Ureter (tissue), 1 donor: ENCODE measurements at places on chromosomes 4 and X. TPM values are rescaled to one million over a fixed set of nuclear protein-coding genes. Genes with fewer than 3 reads are reported as not detected.

DNA sequence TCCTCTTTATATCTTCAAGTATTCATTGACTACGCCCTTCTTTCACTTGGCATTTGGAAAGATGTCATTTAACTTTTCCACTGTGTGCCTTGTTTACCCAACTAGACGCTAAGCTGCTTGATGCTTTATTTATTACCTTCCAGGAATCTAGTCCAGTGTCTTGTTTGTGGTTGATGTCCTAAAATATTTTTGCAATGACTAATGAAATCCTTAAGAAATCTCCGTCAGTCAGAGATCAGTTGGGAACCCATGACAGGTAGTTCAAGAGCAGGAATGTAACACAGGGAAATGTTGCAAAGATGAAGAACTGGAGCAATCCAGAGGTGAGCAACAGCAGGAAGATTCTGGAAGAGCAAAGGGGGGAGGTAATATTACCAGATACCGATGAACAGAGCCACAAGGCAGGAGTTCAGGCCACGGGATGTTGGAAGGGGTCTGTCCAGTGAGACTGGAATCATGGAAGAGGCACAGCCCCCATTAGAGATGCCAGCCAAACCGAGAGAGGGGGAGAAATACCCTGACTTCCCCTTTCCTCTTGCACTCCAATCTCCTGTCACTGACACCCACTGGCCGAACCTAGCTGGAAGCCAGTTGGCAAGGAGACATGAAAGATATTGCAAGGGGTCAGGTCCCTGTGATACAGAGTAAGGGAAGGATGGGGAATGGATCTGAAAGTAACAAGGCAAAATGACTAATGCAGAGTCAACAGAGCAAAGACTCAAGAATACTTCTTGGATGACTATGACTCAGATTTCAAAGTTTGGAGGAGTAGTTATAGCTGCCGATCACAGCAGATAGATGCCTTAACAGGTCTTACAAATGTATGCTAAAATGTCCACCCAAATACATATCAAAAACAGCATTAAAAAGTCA is 62.7 kb upstream of the PHKA2 start:
- DNase-seq, result no peak

- DNase-seq, result no peak
Observed at GRCh38 chr4:55500072-55500471, 46.6 kb downstream of the CLOCK start.

- no peak for DNase-seq
Observed at GRCh38 chrX:9258421-9259104, 206.3 kb upstream of the TBL1X start.

DNA sequence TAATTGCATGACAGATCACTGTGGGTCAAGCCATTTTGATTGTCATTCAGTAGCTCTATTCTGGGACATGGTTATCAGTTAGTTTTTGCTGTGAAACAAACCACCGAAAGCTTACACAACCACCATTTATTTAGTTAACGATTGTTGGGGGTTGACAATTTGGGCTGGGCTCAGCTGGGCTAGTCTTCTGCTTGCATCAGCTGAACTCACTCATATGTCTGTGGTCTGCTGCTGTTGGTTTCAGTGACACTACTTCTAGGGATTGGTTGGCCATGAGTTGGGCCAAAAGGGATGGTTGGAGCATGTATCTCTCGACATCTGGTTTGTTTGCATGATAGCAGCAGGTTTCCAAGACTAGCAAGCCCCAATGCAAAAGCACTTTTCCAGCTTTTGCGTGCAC is 5.3 kb upstream of the SMIM10 start:
- no peak for DNase-seq

Gene USP51
- total RNA-seq, result 3.5 TPM

DNA sequence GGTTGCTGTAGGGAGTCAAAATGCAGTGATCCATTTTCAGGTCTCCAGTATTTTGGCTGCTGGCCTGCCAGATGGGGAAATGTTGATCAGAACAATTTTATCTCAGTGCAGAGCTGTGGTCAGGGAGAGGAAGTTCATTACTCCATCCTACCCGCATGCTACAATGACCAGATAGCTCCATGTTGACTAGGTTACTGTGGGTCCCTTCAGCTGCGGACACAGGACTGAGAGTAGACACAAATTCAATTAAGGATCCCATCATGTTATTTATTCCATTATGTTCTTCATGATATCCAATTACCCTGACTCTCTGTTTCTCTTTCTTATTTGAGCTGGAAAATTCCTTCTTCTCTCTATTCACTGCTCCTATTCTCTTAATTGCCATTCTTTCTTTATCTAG is 16.3 kb downstream of the SYNPO2 start:
- DNase-seq, result no peak

DNA sequence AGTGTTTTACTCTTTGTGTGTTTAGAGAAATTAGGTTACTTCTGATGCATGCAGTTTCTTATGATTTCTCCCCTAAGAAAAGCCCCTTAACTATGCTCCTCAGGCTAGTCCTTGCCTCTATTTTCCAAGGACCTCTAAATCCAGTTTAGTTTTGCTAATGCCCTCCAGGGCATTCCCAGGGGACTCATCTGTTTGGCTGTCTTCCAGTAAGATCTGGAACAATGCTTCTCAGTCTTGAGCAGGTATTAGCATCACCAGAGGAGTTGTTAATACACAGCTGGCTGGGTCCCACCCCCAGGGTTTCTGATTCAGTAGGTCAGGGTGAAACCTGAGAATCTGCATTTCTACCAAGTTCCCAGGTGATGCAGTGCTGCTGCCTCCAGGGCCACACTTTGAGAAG is 56.9 kb downstream of the OTC start:
- DNase-seq, result no peak

Gene SOWAHB
- 14.3 TPM for total RNA-seq

DNA sequence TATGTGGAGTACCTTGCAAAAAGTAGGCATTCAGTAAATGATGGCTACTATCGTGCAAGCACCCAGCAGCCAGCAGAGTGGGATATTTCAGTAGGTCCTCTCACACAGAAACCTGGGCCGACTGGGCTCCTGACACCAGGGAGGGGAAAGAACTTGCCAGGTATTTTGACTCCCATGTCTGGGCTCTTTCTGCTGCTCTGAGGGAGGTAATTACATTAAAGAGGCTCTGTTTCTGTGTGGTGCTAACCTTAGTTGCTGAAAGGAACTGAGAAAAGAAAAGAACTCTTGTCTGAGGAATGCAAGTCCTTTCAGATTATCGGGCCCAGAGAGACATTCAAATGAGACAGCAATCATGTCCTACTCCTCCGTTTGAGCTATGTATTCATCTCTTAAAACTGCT is 175.8 kb upstream of the MTMR8 start:
- no peak for DNase-seq

DNA sequence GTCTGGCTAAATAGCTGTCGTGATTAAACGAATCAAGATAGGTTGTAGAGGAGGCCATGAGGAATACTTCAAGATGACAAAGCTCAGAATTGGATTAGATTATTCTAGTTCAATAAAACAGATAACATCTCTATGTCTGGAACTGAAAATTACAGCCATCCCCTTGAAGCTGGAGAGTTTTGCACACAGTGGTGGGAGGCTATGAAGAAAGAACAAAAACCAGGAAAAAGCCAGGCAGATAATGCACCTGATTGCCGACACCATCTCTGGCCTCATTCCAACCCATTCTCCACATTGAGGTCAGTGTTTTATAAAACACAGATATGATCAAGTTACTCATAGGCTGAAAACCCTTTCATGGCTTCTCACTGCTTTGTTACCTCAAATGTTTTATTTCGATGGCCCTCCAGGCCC is 188.3 kb downstream of the RASL11B start:
- DNase-seq, result no peak

GRCh38 chr4:61671599-61671998 is 471.5 kb downstream of the ADGRL3 start:
- no peak for DNase-seq

Gene NSG1
- 28.3 TPM for total RNA-seq

DNA sequence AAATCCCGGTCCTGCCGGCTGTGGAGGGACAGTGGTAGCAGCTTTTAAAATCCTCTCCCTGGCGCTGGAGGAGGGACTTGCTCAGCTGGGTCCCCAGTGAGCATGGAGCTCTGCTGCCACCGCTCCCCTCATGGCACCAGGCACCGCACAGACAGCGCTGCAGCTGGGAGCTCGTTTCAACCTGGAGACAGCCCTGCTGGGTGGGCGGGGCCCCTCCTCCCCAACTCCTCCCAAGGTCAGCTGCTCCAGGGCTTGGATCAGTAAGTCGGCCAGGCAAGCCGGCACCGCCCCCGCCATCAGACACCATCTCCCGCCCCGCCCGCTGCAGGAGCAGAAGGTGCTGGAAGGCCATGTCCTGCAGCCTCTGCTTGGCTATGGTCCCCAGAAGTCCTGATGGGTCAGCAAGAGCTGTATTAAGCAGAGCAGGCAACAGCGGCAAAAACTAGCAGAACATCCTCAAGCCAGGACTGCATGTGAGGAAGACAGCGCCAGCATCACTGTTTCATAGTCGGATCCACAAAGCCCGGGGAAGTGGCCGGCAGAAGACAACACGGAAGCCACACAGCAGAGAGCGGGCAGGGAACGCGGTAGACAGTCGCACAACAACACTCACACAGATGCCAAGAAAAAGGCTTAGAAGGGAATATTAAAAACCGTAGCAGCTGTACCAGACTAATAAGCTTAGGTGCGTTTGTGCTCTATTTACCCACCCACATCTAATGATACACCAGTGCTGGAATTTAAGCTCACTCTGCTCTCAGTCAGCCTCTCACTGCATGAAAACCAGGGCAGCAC is 16.2 kb downstream of the ZFYVE28 start:
- DNase-seq, result no peak

- DNase-seq, result no peak
Observed at GRCh38 chr4:122041312-122041711, 89.5 kb upstream of the TRPC3 start.

Gene CD40LG
- not detected for total RNA-seq

Gene MAGEC1
- total RNA-seq, result not detected

DNA sequence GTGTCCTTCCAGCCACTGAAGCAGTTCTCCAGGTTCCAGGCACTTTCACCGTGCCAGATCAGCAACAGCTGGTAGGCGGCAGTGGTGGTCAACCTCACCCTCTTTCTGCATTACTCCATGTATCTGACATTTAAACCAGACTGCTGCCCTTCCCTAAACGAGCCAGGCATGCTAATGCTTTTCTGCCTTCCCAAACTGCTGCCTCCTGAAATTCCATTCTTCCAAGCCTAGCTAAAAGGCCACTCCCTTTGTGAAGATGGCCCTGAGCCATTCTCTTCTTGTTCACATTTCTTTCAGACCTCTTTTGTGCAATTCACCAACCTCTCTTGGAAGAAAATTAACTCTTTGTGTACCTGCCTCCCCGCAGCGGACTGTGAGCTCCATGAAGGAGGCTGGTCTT is 73.7 kb downstream of the CHST7 start:
- no peak for DNase-seq

DNA sequence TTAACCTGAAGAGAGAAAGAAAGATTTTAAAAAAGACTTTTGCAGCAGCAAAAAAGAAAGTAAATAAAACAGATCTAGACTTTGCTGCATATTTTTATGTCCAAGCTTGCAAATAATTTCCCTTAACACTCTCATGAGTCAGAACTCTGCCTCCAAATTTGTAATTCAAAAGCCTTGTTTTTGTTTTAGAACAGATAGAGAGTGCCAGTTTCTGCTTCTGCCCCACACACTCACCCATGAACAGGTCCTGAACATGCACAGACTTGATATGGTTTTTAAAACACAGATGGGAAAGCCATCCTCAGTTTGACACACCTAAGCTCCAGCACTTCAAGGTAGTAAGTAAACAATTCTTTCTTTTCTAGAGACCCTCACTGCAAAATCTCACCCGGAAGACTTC is 39.7 kb upstream of the VCX3B start:
- no peak for DNase-seq

Gene PRKX
- total RNA-seq, result 15.2 TPM

DNA sequence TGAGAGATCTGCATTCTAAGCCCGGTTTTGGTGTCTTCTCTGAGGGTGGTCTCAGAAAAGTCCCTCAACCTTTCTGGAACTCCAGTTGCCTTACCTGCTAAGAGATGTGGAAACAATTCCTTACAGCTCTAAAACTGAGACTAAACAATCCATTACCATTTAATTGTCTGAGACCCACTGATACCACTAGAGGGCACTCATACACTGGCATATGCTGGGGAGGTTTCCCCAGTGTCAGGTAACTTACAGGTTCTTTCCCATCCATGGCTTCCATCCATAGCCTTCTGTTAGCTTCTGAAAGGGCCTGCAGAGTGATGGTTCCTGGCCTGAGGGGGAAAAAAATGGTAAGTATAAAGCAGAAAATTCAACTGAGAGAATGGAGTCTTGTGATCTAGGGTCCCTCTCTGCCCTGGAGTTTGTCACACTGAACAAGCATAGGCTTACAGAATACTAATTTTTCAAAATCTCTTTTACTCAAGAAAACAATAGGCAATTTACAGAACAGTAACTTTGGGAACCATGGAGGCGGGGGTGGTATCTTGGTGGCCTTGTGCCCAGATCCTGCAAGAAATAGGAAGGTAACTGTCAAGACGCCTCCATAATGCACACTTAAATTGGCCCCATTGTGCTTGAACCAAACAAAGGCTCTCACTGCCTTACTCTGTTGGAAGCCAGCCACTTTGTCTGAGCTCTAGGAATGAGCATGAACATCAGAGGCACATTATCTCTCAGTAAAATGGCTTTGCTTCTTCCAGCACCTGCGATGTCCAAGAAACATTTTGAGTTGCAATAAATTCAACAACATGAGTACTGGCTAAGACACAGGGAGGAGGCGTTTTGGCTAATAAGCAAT is 236.1 kb downstream of the OPHN1 start:
- no peak for DNase-seq

GRCh38 chr4:5710961-5711478 is at the start of gene EVC:
EVC (plus strand) TSS chr4:5711201; CDS start chr4:5711381, 180 bp downstream.
- DNase-seq, result peak; percentile 83

Gene MAGED1
- total RNA-seq, result 79.8 TPM

Gene FGF2
- 12.2 TPM for total RNA-seq

DNA sequence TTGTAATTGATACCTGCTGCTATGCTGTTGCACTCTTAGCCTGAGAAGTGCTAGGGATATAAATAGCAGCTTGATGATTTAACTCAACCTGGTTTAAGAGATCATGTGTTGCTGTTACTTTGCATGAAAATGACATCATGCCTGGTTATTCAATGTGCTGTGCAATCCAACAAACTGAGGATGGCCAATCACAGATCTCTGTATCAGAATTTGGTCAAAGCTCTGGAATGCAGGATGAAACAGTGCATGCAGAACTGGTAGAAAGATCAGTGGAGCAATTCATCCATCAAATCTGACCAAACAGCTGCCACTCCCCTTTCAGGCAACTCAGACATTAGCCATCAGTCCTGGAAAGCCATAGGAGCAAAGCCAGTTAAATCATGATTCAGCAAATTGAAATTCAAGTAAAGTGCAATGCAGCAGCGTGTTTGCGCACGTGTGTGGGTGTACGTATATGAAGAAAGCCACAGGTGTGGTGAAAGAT is 160.3 kb upstream of the RASGEF1B start:
- no peak for DNase-seq

- DNase-seq, result peak; percentile 46
Observed at GRCh38 chr4:79042079-79042674, 102.9 kb upstream of the PAQR3 start.

Gene FATE1
- not detected for total RNA-seq

- no peak for DNase-seq
Observed at GRCh38 chrX:49999087-49999486, 76.7 kb downstream of the CLCN5 start.

Gene FAM9C
- 0.26 TPM for total RNA-seq

GRCh38 chr4:76502886-76503285 is 67.9 kb downstream of the SHROOM3 start:
- DNase-seq, result no peak

Gene NSDHL
- 25.1 TPM for total RNA-seq
